ENCODE measurements at places on chromosomes 7 and 10. TPM values are rescaled to one million over a fixed set of nuclear protein-coding genes. Genes with fewer than 3 reads are reported as not detected.
A peak's percentile ranks its signal among the peaks of the same experiment; 100 is the strongest.

DNA sequence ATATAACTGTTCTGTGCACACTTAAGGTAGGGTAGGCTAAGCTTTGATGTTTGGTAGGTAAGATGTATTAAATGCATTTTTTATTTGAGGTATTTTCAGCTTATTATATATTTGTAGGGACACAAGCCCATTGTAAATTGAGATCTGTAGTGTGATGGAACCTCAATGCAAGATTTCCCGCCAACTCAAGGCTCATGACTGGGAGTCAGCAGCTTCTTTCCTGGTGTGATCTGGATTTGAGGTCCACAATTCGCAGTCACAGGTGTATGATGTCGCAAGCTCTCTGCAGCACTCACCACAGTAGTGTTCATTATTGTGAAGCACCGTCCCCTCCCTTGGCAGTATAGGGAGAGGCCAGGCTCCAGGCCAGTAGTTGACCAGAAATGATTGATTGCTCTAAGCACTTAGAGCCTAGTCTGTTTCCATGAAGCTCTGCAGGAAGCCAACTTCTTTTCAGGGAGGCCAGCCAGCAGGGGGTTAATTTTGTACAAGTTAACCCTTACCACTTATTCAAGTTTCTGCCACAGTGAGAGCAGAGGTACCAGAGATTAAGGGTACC is 54.9 kb downstream of the SEM1 start:
- peaks cover 7% of the 10 kb centered on the region for H3K4me1 ChIP-seq
- no peaks in the 10 kb centered on the region for H3K27me3 ChIP-seq

PRSS37 gene
- not detected for total RNA-seq

FEZF1 gene
- not detected for total RNA-seq

GRCh38 chr10:35644050-35644950 is 2.2 kb upstream of the FZD8 start:
- no peaks in the 10 kb centered on the region for H3K36me3 ChIP-seq
- H3K27ac ChIP-seq, result no peak overlapping the region
- H3K27me3 ChIP-seq, result peaks cover 34% of the 10 kb centered on the region
- no peak for DNase-seq

- H3K27ac ChIP-seq, result peak overlapping the region; percentile 38
- H3K27me3 ChIP-seq, result peaks cover 13% of the 10 kb centered on the region
- DNase-seq, result no peak
- peaks cover 2% of the 10 kb centered on the region for H3K36me3 ChIP-seq
Measured at GRCh38 chr10:73263693-73264347, 11.4 kb upstream of the MRPS16 start.

- peaks cover 22% of the 10 kb centered on the region for H3K27me3 ChIP-seq
- H3K27ac ChIP-seq, result no peak overlapping the region
- H3K4me3 ChIP-seq, result no peak overlapping the region
- no peak for DNase-seq
- no peaks in the 10 kb centered on the region for H3K4me1 ChIP-seq
Measured at GRCh38 chr7:156080046-156080445, 267.8 kb upstream of the SHH start.

- no peak for DNase-seq
- H3K27me3 ChIP-seq, result no peaks in the 10 kb centered on the region
- peak overlapping the region; percentile 44 for H3K27ac ChIP-seq
- H3K36me3 ChIP-seq, result no peaks in the 10 kb centered on the region
- H3K4me3 ChIP-seq, result no peak overlapping the region
- peaks cover 5% of the 10 kb centered on the region for H3K4me1 ChIP-seq
Measured at GRCh38 chr7:84568781-84569180, 374.2 kb upstream of the SEMA3A start.

CYP26C1 gene
- total RNA-seq, result 0.44 TPM

SFTPA1 gene
- total RNA-seq, result not detected

INHBA gene
- 51.4 TPM for total RNA-seq

DENND2A gene
- total RNA-seq, result 38.0 TPM

GRCh38 chr10:110225441-110225755 is 18.0 kb downstream of the MXI1 start:
- peaks cover 8% of the 10 kb centered on the region for H3K36me3 ChIP-seq
- H3K4me1 ChIP-seq, result peaks cover 23% of the 10 kb centered on the region
- H3K27me3 ChIP-seq, result no peaks in the 10 kb centered on the region
- no peak for DNase-seq

DNA sequence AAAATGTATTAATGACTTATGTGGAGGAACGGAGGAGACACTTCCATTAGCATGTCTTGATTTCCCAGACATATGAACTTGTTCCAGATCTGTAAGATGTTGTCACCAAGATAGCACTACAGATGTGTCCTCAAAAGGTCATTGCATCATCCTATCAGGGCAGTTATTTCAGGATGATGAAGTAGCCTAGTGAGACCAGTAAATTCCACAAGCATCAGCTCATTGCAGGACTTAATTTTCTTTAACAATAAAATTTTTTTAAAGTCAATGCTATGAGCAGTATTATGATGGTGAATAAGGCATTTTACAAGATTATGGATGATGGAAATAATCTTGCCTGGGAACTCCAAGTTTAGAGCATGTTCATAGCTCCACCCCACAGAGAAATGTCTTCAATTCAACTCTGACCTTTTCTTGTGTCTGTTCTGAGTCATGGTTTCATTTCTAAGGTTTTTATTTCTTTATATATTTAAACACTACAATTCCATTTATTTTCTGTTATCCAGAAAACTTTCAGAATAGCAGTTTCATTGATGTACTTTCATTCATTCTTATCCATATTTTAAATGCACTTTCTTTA is 1203.3 kb upstream of the CELF2 start:
- H3K27me3 ChIP-seq, result no peaks in the 10 kb centered on the region
- DNase-seq, result no peak
- H3K36me3 ChIP-seq, result peaks cover 4% of the 10 kb centered on the region
- H3K27ac ChIP-seq, result no peak overlapping the region

AGAP5 gene
- 12.8 TPM for total RNA-seq
